ENCODE measurements at places on chromosomes 5 and 9.
A peak's percentile ranks its signal among the peaks of the same experiment; 100 is the strongest.

GRCh38 chr5:134132372-134133187 lies 18.1 kb downstream of the TCF7 start:
- DNase-seq, result peak; percentile 87

GRCh38 chr9:70484232-70485130 lies 70.0 kb upstream of the KLF9 start:
- peak; percentile 39 for DNase-seq

GRCh38 chr9:93081931-93082330 lies 14.1 kb upstream of the CARD19 start:
- no peak for DNase-seq

- DNase-seq, result no peak
These were observed 178.8 kb downstream of the SPOCK1 start for GRCh38 chr5:137320056-137321045.

DNA sequence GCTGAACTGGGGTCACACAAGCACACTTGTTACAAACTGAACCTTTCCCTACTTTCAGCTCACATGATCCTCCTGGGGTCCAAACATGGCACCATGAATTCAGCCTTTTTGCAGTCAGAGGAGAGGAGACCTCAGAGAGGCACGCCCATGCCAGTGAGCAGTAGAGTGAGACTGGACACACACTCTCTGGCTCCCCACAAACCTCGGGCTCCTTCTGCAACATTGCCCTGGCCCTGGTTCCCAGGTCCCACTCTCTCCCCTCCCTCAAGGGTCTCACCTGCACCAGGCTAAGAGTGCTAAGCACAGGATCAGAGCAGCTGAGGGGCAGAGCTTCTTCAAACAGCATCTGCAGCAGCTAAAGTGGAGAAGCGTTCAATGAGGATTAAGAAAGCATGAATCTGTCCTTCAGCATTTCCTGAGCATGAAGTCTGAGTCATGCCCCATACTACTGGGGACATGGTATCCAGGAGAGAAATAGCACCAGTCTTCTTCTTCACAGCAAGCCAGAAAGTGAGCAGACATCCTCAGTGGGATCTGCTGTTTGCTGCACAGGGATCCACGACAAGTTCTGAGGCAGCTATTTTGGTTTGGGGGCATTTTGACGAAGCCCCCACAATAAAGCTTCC lies 27.2 kb downstream of the SLC35A4 start:
- DNase-seq, result no peak

GRCh38 chr5:54742417-54742891 lies 224.9 kb downstream of the SNX18 start:
- DNase-seq, result no peak

DNA sequence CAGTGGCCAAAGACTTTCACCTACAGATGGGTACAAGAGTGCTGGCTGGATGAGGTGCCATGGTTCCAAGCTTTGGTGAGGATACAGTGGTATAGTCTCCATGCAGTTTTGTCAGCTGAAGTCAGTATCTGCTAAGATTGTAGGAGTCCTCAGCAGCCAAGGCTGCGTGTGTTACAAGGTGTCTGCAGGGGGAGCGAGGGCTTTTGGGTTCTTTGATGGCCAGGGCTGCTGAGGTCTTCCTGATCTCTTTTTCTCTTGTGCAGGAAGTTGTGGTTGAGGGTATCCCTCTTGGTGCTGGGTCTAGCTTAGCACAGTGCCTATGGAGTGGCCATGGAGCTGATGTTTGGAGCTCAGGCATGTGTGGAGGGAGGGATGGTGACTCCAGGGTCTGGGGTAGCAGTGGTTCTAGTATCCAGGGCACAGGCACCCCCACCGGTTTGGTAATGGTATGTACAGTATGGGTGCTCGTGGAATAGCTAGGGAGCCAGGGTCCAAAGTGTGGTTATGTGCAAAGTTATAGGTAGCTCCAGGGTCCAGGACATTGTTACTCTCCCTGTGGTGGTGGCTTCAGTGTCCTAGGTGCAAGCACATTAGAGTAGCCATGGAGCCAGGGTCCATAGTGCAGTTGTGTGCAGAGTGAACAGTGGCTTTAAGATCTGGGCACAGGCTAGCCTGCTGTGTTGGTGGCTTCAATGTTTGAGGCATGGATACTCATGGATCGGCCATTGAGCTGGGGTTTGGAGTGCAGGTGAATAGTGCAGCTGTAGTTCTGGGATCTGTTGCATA lies 36.7 kb downstream of the CNTLN start:
- no peak for DNase-seq

- peak; percentile 8 for DNase-seq
These were observed 1.3 kb upstream of the ANKRD18A start for GRCh38 chr9:38621434-38622287.

DNA sequence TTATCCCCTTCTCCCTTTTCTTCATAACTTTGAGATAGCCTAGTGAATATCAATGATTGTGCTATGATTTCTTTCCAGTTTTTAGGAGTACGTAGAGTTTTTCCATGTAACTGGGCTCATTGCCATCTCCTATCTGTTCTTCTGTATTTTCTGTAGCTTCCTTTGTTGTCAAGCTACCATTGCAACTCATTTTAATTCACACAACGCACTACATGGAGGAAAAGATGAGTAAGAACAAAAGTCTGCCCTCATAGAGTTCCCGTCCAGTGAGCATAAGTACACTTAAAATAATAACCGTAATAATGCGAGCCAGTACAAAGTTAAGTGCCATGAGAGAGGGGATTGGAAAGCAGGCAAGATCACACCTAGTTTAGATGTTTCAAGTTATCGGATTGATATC lies 177.7 kb downstream of the PAM start:
- no peak for DNase-seq

DNA sequence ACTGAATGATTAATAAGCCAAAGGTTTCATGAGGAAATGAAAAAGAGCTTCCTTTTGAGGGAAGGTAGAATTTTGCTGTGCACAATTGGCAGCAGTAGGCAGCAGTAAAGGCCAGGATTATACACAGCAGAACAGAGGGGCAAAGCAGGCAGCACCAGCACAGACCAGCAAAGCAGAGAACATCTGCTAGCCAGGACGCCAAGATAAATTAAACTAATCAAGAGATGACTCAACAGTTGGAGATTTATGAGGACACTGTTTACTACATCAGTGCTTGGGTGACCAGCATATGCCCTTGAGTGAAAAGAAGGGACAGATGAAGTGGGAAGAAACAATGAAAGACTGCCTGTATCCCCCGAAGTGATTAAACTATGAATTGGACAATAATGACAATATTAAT lies 871.4 kb upstream of the CDH10 start:
- no peak for DNase-seq

GRCh38 chr9:136769710-136770191 lies 5.4 kb upstream of the LCN15 start:
- peak; percentile 32 for DNase-seq

DNA sequence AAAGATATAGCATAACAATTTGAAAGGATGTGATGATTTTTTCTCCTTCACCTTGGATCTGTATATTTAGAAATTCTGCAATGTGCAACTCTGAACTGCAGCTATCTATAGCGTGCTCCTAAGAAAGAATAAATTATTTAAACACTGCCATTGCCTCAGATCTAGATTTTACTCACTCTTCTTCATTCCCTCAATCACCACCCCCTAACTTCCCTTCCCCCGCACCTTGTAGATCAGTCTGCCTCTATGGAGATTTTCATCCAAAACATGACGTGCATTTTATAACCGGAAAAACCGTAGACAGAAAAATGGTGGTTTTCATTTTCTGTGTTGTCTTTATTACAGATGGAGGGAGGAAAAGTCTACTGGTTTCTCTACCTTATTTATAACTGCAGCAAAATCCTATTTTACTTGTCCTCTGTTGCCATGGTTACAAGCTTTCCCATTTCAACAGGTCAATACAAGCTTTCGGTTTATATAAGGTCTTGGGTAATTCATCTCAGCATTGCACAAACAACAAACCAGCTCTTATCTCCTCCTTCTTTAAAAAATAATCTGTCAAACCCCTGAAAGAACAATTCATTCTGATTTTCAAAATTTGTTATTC lies 480.0 kb downstream of the TAF11L14 start:
- DNase-seq, result no peak

All from CD4-positive, alpha-beta T cell treated with Interferon gamma for 1 hour (primary cell).